IMR-90 (cell line): ENCODE measurements at places on chromosomes 7 and 10.

DNA sequence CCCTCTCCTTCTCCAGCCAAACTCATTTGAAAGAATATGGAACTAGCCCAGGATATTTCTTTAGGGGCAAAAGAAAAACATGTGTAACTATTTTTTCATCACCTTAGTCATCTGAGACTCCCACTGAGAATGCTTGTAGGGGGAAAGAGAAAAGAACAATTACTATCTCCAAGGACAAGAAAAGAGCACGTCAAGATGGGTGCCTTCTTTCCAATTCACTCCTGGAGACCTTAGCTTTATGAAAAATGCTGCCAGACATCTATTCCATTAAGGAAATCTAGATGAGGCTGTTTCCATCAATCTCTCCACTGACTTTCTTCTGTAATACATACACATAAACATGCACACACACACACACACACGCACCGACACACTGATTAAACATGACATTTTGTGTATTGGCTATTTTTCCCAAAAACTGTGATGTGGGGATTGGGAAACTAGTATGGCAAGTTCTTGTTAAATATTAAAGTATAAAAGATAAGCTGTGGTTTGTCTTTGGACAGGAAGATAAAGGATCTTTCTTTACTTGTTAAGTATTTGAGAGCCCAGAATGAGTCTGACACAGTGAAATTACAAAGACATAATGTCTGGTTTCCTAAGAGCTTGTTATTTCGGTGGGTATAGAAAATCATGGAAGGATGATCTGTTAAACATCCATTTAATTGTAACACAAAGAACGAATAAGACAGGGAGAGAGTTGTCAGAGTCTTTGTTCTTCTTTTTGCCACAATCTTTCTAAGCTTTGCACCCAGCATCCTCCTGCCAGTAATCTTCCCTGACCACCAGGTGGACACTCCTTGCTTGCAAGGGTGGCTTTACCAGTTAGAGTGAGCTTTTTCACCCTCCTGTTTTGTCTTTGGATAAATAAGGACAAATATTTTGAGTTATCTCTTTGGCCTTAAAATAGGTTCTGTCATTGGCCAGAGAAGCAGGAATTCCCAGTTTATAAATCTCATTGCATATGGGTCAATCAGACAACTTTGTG lies 177.3 kb upstream of the TMEM72 start:
- no peak for DNase-seq

- DNase-seq, result no peak
These were observed 25.6 kb downstream of the HIPK2 start for GRCh38 chr7:139752148-139752547.

GRCh38 chr7:124603066-124603465 lies 162.5 kb downstream of the GPR37 start:
- peak; percentile 47 for DNase-seq

DNA sequence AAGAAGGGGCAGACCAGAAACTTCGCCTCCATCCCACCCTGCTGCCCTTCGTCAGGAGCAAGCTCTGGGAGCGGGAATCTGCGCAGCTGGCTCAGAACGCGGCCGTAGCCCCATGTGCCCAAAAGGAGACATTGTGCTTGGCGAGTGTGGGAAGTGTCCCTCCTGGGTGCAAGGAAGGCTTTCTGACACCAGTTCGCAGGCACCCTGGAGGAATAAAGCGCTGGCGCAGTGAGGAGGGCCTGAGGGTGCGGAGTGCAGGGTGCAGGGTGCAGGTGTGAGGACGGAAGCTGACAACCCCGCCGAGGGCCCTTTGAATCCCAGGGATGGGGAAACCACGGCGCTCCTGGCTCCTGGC lies 811 bp downstream of the SLIT1 start:
- DNase-seq, result no peak

DNA sequence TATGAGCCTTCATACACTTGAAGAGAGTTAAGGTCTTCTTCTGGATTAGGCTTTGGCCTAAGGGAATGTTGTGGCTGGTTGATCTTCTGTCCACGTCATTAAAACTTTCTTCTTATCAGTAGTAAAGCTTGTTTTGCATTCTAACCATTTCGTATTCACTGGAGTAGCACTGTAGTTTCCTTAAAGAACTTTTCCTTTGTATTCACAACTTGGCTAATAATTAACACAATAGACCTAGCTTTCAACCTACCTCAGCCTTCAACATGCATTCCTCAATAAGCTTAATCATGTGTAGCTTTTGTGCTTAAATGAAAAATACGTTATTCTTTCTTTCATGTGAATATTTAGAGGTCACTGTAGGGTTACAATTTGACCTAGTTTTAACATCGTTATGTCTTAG lies 42.8 kb downstream of the AKR1C8 start:
- no peak for DNase-seq

DNA sequence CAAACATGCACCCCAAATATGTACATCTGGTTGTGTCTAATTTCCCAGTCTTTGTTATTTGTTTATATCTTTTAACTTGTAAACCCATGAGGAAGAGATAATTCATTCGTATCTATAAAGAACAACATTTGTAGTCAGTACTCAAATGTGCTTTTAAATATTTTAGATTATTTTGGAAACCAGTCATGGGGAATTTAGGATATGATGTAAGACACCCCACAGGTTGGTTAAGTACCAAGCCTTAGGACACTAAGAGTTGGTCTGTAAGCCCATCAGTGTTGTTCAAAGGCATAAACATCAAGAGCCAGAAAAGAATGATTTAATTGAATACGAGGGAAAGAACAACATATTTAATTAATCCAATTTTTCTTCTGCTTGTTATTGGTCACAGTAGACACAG lies 421.1 kb upstream of the SEMA3C start:
- DNase-seq, result peak; percentile 14

- DNase-seq, result peak; percentile 88
These were observed 4.4 kb downstream of the PSPH start for GRCh38 chr7:56046721-56047445.

GRCh38 chr10:95474228-95475002 lies 86.8 kb downstream of the SORBS1 start:
- DNase-seq, result no peak

DNA sequence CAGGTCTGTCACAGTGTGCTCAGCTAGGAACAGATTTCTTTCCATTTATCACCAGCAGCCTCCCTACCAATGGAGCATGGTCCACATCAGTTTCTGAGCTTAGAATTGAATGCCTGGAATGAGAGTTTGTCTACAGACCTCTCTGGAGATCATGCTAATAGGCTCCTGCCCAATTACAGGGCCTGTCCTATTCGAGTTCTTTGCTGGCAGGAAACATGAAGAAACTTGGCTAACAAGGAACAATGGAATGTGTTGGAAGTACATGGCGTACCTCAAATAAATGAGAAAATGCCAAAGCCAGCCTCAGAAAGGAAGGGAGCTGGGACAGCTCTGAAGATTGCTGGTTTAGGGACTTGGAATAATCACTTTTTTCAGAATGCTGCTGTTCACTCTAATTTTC lies 186.0 kb upstream of the AKR1E2 start:
- DNase-seq, result no peak
